ENCODE measurements at places on chromosomes 2 and 18.

DNA sequence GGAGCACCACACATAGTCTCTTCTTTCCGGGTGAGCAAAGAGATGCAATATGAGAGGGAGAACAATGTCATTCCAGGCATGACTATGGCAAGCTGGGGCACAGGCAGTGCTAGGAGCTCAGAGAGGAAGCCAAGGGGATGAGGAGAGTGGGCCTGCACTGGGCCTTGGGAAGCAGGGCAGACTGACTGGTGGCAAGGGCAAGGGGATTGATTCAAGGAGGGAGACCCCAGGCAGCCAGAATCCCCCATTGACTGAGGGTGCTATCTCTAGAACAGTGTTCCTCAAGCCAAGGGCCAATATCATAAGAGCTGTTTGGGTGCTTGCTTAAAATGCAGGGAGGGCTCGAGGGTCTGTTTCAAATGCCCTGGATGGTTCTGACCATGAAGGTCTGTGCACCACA lies 36.1 kb downstream of the MARCO start:
- no peak for DNase-seq

DNA sequence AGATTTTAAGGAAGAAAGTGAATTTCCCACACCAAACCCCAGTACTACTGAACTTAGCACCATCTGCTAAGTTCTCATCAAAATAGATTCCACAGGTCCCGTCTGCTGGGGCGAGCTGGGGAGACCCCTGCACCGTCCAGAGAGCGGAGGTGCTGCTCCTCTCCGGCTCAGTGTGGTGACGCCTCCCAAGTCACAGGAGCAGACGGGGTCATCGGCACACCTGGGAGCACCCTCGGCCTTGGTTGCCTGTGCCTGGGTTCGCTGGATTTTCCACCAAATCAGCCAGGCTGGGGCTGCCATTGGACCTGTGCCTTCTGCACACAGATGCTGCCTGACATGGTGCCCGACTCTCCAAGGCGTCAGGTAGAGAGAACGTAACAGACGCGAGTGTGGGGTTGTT lies 141.3 kb downstream of the PXDN start:
- no peak for DNase-seq

DNA sequence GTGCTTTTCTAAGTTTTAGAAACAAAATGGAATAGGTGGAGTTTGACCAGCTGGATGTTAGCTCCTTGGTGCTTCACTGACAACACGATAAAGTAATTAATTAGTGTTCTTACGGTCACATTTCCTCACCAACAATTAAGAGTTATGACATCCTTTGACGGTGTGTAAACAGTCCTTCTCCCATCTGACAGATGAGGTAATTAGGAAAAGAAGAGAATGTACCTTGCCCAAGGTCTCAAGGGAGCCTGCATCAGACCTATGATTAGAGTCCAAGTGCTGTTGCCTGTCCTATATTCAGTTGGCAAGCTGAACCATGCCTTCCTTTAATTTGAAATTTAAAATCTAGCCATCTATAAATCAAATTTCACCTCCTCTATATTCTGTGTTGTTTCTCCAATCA lies 48.3 kb upstream of the STK17B start:
- DNase-seq = no peak

GRCh38 chr2:30315391-30316063 lies 84.2 kb downstream of the LBH start:
- DNase-seq = no peak

- no peak for DNase-seq
Measured at GRCh38 chr2:237475704-237476141, 11.3 kb upstream of the MLPH start.

GRCh38 chr2:212956665-212957607 lies 194.5 kb downstream of the IKZF2 start:
- no peak for DNase-seq

GRCh38 chr2:4110273-4110672 lies 406.9 kb downstream of the DCDC2C start:
- DNase-seq = no peak

GRCh38 chr2:198852248-198852647 lies 605.5 kb downstream of the SATB2 start:
- no peak for DNase-seq

- DNase-seq = no peak
Measured at GRCh38 chr2:168851674-168852320, 38.4 kb downstream of the SPC25 start.

GRCh38 chr2:192155511-192156118 lies 39.1 kb downstream of the TMEFF2 start:
- no peak for DNase-seq

DNA sequence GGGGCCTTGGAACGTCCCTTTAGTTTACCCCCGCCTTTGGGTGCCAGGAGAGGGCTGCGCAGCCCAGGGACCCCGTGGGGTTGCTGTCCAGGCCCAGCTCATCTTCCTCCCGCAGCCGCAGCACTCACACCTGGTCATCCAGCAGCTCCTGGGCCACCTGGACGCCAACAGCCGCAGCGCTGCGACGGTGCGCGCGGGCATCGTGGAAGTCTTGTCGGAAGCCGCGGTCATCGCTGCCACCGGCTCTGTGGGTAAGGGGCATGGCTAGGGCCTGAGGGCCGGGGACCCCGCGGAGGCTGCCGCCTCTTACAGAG lies 37.2 kb downstream of the POMC start:
- DNase-seq = no peak

- no peak for DNase-seq
Measured at GRCh38 chr2:54636415-54637139, 86.9 kb upstream of the EML6 start.

- no peak for DNase-seq
Measured at GRCh38 chr2:152483276-152484063, 148.5 kb downstream of the FMNL2 start.

All from cortex of kidney (tissue), 1 donor.